Pancreas (tissue), 10 donors: ENCODE measurements at places on chromosomes 6 and 20. TPM values are rescaled to one million over a fixed set of nuclear protein-coding genes. Genes with fewer than 3 reads are reported as not detected.

The OR2B6 gene
- not detected for total RNA-seq

GRCh38 chr6:48641544-48641943 is 530.5 kb upstream of the PTCHD4 start:
- no peak for DNase-seq
- H3K4me3 ChIP-seq: no peak overlapping the region
- no peak overlapping the region for H3K27ac ChIP-seq
- no peaks in the 10 kb centered on the region for H3K4me1 ChIP-seq

The CCDC170 gene
- total RNA-seq: not detected

GRCh38 chr6:36314221-36315014 is 22.3 kb downstream of the BNIP5 start:
- H3K4me1 ChIP-seq: no peaks in the 10 kb centered on the region
- H3K27me3 ChIP-seq: no peaks in the 10 kb centered on the region
- no peaks in the 10 kb centered on the region for H3K36me3 ChIP-seq
- H3K4me3 ChIP-seq: no peak overlapping the region
- H3K27ac ChIP-seq: no peak overlapping the region
- no peak for DNase-seq

DNA sequence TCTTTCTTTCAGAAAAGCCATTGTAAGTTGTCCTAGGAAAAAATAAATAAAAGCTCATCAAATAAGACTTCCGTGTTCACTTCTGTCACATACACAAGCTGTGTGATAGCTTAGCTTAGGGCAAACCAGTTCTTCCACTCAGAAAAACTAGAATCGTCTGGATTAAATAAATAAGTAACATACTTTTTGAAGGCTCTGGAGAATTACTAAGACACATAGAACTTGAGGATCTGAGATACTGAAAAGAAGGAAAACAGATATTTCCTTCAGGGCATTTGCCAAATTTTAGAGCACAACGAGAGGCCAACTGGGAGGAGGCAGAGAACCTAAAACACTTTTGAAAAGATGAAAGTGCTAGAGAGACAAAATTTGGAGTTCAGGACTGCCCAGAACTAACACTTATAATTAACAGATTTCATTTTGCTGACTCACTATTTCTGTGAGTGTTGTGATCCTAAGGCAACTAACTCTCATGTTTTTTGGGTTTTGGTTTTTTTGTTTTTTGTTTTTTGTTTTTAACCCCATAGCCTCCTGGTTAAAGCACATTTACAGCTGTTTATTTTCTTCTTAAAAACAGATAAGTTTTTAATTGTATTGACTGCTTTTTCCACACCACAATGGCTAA is 38.7 kb upstream of the THEMIS start:
- H3K36me3 ChIP-seq: no peaks in the 10 kb centered on the region
- no peak for DNase-seq
- peaks cover 5% of the 10 kb centered on the region for H3K4me1 ChIP-seq
- no peak overlapping the region for H3K4me3 ChIP-seq

DNA sequence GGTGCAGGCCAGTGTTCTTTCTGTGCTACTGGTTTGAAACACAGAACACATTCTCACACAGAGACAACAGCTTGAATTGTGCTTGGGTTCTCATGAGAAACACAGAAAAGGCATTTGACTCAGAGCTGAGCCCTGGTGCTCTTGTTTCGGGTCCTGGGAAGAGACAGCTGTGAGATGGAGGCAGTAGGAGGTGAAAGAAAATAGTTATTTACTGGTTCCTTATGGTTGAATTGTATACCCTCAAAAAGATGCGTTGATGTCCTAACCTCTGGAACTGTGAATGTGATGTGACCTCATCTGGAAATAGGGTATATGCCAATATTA is 87.1 kb upstream of the RPS6KA2 start:
- no peak for DNase-seq
- no peaks in the 10 kb centered on the region for H3K36me3 ChIP-seq
- no peak overlapping the region for H3K27ac ChIP-seq
- no peaks in the 10 kb centered on the region for H3K27me3 ChIP-seq
- no peak overlapping the region for H3K4me3 ChIP-seq

- no peaks in the 10 kb centered on the region for H3K36me3 ChIP-seq
- peaks cover 55% of the 10 kb centered on the region for H3K4me1 ChIP-seq
- H3K27me3 ChIP-seq: no peaks in the 10 kb centered on the region
- no peak overlapping the region for H3K4me3 ChIP-seq
Observed at GRCh38 chr20:19995220-19995863, 21.8 kb upstream of the NAA20 start.

DNA sequence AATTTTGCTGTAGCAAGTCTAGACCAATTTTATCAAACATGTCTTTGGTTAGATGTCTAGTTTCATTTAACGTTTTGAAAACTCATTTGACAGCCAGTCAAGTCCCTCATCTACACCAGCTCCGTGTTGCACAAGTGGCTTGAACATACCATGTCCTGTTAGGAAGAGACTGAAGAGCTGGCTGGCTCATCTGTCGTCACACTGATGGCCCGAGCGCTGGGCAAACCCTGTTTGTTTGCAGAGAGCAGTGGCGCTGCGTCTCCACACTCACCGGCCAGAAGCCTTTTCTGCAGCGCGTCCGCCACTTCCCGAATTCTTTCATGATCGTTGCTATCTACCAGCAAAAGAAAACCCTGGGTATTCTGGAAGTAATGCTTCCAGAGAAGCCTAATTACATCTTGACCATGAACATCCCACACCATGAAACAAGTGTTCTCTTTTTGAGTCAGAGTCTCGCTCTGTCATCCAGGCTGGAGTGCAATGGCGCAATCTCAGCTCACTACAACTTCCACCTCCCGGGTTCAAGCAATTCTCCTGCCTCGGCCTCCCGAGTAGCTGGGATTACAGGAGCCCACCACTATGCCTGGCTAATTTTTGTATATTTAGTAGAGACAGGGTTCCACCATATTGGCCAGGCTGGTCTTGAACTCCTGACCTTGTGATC is 10.7 kb upstream of the TCFL5 start:
- H3K27ac ChIP-seq: no peak overlapping the region
- H3K4me1 ChIP-seq: no peaks in the 10 kb centered on the region

DNA sequence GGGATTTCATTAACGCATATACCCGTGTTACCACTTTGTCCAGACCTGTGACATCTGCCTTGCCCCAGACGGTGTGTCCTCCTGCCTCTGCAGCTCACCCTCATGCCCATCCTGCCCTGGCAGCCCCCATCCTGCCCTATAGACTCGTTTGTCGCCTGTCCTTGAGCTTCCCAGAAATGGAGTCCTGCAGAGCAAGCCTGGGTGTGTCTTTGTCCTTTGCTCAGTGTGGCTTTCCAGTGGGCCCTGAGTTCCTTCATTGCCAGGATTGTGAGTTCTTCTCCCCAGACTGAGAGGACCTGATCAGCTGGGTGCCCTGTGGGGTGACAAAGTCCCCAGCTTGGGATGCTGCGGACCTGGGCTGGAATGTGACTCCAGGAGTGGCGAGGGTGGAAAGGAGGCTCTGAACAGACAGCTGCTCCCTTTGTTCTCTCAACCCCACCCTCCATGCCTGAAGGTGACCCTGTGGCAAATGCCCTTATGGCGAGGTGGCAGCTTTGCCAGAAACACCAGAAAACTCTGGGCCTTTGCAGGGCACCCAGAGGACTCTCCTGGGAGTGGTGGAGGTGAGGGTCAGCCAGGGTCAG is 2.4 kb upstream of the CST3 start:
- H3K4me1 ChIP-seq: no peaks in the 10 kb centered on the region
- DNase-seq: no peak
- H3K27ac ChIP-seq: no peak overlapping the region
- no peaks in the 10 kb centered on the region for H3K36me3 ChIP-seq

The KCNG1 gene
- total RNA-seq: 2.1 TPM

- H3K4me1 ChIP-seq: no peaks in the 10 kb centered on the region
- H3K36me3 ChIP-seq: no peaks in the 10 kb centered on the region
- no peak overlapping the region for H3K27ac ChIP-seq
- H3K27me3 ChIP-seq: no peaks in the 10 kb centered on the region
Observed at GRCh38 chr6:147639279-147639678, 130.8 kb downstream of the SAMD5 start.

GRCh38 chr6:158512809-158513208 is 47.1 kb upstream of the TMEM181 start:
- H3K27me3 ChIP-seq: no peaks in the 10 kb centered on the region
- no peak overlapping the region for H3K4me3 ChIP-seq
- H3K27ac ChIP-seq: no peak overlapping the region
